ENCODE measurements at places on chromosomes 3 and 15.

DNA sequence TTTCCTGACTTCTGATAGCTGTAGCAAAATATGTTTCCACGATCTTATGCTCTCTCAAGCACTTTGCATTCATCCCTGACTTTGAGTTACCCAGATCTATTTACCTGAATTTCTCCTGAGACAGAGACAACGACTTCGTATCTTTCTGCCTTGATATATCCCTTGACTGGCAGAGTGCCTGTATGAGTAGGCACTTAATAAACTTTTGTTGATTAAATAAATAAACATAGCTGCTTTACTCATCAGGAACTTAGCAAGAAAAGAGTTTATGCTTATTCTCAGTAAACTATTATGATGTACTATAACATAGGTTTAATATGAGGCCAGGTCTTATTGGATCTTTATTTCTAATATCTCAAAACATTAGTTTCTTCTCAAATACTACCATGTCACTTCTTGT lies 85.6 kb upstream of the PHLDB2 start:
- DNase-seq, result no peak

GRCh38 chr3:115638991-115639390 lies 15.7 kb downstream of the GAP43 start:
- DNase-seq, result no peak

- no peak for DNase-seq
Observed at GRCh38 chr15:48402427-48403177, 71.4 kb downstream of the DUT start.

DNA sequence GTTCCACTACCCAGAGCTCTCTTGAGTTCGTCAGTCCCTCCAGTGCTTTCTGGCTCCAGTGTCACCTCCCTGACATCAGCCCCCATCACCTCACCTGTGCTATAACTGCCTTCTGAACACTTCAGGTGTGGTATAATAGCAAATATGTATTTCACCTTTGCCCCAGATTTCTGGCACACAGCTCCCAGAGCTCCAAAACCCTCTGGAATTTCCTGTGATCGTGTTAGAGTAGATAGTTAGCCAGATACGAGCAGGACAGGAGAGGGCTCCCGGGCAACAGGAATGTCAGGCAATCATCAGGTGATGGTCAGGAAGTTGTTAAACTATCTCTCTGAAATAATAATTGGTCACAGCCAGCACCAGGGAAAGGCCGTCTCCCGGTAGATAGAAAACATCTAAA lies 22.6 kb upstream of the LIMD1 start:
- no peak for DNase-seq

GRCh38 chr3:147218965-147219364 lies 187.4 kb downstream of the ZIC4 start:
- no peak for DNase-seq

DNA sequence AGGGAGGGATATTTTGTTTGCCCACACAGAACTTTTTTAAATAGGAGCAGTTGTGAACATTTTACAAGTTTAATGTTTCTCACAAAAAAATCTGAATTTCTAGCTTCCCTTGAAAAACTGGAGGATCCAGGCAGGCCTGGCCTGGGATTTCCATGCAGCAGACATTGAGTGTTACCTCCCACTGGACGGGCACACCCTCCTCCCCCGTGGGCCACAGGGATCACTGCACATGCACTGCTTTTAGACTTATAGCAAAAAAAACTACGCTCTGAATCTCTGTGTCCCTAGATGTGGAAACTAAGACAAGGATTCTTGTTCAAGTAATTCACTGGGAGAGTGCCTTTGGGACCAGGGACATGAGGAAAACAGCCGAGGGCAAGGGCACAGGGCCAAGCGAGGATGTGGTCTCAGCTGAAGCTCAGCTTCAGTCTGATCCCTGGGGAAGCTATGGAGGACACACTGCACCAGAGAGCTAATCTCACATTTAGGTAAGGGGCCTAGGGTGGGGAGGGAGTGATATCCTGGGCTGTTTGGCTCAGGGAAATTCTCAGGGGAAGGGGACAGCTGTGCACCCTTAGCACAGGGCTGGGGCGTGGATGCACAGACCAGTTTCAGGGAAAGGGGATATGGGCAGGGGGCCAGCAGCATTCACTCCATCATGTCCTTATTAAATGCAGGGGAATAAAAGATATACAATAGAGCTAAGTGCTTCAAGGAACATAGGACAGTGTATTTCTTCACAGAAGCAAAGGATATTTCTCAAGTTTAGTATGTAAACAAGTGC lies 46.0 kb downstream of the FSIP1 start:
- DNase-seq, result no peak

GRCh38 chr3:15953841-15954240 lies 156.1 kb upstream of the ANKRD28 start:
- no peak for DNase-seq

DNA sequence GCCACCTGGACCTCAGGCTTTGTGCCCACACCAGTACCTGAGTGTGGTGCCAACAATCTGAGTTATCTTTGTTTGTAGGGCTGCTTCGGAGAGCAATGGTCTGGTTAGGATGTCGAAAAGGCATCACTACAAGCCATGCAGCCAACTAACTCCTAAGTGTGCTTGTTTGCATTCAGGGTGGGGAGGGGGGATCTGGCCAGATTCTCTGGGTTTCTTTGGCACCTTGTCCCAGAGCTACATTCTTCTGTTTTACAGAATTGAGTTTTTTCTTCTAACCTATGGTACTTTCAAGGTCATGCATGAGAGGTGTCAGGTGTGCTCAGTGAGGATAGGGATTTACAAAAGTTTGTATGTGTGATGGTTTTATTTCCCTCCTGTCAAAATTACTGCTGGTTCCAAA lies 391.4 kb upstream of the RARB start:
- no peak for DNase-seq

DNA sequence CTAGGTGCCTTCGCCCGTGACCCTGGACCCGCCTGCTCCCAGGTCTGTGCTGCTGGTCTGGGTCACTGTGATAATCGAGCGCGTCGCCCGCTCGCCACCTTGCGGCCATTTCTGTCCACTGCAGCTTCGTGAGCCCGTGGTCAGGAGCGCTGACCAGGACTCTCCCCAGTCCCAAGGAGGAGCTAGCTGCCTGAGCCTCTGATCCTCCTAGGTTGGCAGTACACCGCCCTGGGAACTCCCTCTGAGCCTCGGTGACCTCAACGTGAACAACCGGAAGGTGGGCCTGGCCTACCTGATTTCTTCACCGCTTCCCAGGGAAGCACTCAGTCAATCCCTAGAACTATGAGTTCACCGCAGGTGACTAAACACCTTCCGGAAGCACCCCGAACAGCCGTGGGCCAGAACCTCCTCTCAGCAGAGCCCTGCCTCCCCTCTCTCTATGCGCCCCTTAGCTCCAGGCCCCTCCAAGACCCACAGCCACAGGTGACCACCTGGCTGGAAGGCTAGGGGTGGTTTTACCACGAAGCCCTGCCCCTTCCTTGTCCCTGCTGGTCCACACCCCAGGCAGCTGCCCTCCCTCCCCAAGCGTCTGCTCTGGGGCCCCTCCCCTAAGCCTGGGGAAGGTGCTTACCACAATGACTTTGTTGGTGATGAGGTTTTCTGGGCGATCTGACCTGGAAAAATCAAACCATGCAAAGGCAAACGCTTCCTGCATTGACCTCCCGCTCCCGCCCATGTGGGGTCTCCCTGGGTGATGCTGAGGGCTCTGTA lies 9.7 kb downstream of the PLA2G4D start:
- DNase-seq, result peak; percentile 75

- no peak for DNase-seq
Observed at GRCh38 chr15:67240235-67241131, 14.0 kb downstream of the AAGAB start.

GRCh38 chr3:72270072-72270681 lies 485.2 kb upstream of the PROK2 start:
- no peak for DNase-seq

- no peak for DNase-seq
Observed at GRCh38 chr15:84586696-84587095, 14.1 kb upstream of the ZSCAN2 start.

DNA sequence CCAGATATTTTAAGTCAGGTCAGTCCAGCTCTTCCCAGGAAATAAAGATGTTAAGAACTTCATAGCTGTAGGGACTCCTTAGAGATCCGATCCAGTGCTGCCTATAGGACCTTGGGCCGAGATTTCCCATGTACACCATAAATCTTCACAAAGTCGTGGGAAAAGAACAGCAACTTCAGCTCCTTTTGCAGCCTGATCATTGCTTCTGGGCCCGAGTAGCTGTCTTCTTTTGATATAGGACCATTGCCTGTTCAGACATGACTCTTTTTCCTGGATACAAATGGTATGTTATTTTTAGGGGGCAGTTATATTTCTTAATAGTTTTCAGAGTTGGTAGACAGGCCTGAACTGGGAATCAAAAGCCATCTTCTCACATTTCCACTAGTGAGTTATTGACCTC lies 20.5 kb downstream of the IL1RAP start:
- no peak for DNase-seq

- peak; percentile 69 for DNase-seq
Observed at GRCh38 chr3:142993958-142994442, 7.4 kb upstream of the U2SURP start.

- DNase-seq, result no peak
Observed at GRCh38 chr15:40792394-40792793, 14.5 kb upstream of the ZFYVE19 start.
